ENCODE measurements at places on chromosomes 2 and 18.
A peak's percentile ranks its signal among the peaks of the same experiment; 100 is the strongest.

- no peak for DNase-seq
Observed at GRCh38 chr2:180364719-180365118, 357.6 kb upstream of the CWC22 start.

GRCh38 chr2:189951791-189952535, 110.6 kb downstream of the MSTN start:
- DNase-seq = no peak

DNA sequence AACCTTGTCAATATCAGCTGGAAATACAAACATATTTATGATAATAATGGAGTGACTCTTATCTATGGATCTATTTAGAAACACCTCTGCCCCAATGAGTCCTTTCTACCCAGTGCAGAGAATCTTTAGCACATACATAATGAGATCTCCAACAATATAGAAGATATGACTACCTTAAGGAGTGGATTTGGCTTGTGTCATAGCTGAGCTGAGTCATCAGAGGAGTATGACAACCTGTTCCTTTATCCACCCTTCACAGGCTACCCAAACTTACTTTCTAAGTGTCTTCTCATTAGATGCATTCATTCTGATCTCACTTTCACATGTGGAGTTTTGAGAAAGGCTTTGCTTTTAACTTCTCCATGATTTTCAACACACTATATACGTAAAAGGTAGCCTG, 1218.9 kb downstream of the DSC3 start:
- no peak for DNase-seq

DNA sequence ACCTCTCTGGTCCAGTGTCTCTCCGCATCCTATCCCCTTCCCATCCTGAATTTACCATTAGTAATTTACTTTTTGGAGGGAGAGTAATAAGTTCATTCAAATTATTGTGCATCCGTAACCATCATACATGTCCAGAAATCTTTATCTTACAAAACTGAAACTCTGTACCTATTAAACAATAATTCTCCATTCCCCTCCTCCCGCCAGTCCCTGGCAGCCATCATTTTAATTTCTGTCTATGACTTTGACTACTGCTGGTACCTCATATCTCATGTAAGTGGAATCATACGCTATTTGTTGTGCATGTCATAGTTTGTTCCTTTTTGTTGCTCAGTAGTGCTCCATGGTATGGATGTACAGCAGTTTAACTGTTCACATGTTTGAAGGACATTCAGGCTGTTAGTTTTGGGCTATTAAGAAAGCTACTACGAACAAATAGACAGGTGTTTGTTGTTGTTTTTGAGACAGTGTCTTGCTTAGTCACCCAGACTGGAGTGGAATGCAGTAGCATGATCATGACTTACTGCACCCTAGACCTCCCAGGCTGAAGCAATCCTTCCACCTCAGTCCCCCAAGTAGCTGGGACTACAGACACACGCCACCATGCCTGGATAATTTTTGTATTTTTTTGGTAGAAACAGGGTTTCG, 2.0 kb downstream of the LIMS1 start:
- DNase-seq = no peak

DNA sequence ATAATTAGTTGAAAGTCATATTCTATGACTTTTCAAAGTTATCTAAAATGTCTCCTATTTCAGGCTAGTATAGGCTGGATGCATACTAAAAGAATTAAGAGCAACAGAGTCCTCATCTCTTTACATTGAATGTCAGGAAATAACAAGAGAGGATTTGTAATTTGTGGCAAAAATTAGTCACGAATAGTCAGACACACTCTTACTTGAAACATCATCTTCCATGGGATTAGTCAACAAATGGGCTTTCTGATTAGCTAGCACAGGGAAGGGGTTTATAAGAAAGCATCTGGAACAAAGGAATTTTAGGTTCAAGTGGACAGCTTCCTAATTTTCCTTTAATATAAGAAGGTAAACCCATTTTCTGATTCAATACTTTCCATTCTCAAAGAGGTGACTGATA, 330.3 kb upstream of the MEX3C start:
- DNase-seq = no peak

- no peak for DNase-seq
Observed at GRCh38 chr18:57208047-57208446, 61.2 kb downstream of the BOD1L2 start.

- no peak for DNase-seq
Observed at GRCh38 chr2:207782238-207783030, 12.7 kb upstream of the FZD5 start.

- no peak for DNase-seq
Observed at GRCh38 chr2:233025706-233026105, 6.8 kb upstream of the NEU2 start.

GRCh38 chr2:12164689-12165088, 418.3 kb downstream of the LPIN1 start:
- DNase-seq = no peak

DNA sequence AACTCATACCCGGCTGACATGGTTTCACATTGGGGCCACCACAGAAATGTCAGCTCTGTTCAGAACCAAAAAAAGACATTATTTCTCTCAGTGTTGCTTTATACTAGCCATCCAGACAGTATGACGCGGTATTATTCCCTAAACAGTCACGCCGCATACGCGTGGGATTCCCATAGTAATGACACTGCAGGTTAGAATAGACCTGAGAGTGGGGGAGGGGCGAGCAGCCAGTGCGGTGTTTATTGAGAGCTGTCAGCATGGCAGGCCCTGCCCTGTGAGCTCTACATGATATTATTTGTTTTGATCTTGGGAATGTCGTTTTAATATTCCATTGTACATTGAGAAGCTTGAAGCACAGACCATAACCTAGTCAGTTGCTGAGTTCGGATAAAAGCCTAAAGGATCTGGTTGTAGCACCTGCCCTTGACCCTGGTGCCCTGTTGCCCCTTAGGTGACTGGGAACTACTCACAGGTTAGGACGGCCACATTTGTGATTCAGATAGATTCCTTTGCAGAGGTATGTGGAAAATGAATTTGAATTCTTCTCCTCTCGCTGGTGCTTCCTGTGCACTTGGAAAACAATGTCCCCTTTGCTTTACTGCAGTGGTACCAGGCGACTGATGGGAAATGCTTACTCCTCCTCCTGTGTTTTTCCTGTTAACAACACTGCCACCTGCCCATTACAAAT, 150.1 kb downstream of the ARHGAP28 start:
- DNase-seq = no peak

GRCh38 chr18:56492136-56492535, 146.3 kb downstream of the TXNL1 start:
- DNase-seq = peak; percentile 30

DNA sequence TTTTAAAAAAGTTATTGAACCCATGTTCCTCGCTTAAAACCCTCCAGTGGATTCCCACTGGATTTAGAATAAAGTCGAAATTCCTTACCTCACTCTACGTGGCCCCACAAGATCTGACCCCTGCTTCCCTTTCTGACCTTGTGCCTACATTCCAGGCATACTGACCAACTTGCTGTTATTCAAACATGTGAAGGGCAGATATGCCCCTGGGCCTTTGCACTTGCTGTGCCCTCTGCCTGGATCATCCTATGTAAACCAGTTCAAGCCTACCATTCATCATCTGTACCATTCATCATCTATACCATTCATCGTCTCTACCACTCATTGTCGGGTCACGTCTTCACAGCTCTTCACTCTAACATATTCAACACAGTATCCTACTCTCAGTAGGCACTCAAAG, 41.3 kb upstream of the LPIN2 start:
- DNase-seq = no peak

- no peak for DNase-seq
Observed at GRCh38 chr2:9097239-9097638, 93.8 kb upstream of the MBOAT2 start.

DNA sequence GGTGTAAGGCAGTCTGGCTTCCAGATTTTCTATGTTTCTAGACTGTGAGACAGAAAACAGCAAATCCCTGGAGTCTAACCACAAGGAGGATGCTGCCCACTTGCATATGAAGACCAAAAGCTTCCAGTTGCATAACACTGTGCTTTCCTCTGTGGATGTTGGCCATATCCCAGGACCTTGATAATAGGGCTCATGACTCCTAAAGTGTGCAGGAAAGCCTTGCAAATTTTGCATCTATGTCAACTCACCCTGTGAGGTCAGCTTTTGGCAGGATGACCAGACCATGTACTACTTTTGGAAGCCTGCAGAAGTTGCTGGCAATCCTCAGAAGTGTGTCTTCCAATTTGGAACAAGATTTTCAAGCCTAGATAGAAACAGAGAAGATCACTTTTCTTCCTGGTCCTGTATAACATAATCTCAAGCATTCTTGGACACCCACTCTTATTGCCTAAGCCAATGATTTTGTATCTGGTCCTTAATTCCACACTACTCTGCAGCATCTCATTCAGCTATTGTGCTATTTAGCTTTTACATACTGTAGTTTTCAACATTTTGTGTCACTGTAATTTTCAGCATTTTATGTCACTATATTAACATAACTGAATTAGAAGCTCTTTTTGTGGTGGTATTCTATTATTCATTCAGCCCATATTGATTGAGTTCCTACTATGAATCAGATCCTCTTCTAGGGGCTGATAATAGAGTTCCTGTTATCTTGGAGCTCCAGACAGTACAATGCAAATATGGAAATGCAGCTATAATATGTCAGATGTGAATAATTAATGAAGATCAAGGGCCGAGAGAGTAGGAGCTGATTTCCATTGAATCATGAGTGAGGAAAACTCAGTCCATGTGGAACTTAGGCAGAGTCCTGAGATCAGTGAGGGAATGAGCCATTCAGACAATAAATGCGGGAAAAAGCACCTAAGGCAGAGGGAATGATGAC, 85.3 kb upstream of the RAB27B start:
- no peak for DNase-seq

DNA sequence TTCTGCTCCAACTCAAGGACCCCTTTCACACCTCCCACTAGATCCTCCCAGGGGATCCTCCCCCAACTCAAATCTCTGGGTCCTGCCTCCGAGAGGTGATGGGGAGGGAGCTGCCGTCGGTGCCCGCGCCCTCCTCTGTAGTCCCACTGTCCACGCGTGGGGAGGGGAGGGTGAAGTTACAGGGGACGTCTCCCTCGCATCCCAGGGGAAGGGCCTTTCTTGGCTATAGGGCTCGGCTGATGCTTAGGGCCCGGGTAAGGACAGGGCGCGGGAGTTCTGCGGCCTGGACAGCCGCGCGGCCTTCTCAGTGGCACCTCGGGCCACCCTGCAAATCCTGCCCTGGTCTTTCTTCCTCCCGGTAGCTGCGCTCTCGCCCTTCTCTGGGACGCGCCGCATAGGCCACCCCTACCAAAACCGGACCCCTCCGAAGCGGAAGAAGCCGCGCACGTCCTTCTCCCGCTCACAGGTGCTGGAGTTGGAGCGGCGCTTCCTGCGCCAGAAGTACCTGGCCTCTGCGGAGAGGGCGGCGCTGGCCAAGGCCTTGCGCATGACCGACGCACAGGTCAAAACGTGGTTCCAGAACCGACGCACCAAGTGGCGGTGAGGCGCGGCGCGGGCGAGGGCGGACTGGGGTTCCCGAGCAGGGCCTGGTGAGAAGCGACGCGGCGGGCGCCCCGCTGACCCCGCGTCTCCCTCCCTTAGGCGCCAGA, 1.2 kb downstream of the TLX2 start:
- no peak for DNase-seq

- DNase-seq = no peak
Observed at GRCh38 chr2:172440795-172441194, 13.4 kb downstream of the ITGA6 start.

DNA sequence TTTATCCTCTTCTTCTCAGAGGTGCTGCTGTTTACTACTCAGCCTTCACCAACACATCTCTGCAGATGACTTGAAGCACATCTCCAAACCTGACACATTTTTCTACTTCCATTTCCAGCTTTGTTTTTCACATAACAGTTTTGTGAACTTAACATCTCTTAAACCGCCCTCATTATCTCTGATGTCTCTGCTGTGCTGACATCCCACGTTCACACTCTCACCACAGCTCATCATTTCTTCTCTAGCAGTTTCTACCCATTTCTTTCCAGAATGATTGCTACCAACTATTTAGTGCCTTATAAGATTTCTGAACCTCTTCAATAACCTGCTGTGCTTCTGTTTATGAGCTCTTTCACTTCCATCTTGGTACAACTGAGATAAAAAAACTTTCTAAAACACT, 238.0 kb downstream of the PTPRM start:
- DNase-seq = no peak

- peak; percentile 35 for DNase-seq
Observed at GRCh38 chr2:206993964-206994363, 54.6 kb downstream of the CPO start.

DNA sequence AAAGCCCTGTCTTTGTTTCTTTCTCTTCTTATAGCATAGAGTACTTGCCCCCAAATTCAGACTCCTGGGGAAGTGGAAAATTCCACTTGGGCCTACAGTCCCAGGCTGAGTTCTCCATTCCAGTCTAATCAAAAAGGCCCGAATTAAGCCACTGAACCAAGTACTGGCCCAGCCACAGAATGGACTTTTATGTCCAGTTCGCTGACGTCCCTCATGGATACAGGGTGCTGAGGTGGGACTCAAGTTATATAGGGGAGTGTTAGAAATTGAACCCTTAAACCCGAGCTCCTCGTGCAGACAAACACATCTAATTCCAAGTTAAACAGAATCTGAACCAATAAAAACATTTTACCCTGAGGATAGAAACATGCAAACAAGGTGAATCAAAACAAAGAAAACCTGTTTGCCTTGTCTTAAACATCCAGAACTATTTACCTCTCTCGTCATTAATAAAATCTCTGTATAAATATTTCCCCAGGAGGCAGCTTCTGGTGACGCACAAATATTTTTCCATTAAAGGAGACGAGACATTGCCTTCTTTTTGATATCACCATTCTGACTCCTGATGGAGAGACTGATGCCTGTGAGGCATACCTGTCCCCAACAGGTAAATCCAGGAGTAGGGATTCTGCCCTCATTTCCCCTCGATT, 136.8 kb upstream of the ARL4C start:
- no peak for DNase-seq

DNA sequence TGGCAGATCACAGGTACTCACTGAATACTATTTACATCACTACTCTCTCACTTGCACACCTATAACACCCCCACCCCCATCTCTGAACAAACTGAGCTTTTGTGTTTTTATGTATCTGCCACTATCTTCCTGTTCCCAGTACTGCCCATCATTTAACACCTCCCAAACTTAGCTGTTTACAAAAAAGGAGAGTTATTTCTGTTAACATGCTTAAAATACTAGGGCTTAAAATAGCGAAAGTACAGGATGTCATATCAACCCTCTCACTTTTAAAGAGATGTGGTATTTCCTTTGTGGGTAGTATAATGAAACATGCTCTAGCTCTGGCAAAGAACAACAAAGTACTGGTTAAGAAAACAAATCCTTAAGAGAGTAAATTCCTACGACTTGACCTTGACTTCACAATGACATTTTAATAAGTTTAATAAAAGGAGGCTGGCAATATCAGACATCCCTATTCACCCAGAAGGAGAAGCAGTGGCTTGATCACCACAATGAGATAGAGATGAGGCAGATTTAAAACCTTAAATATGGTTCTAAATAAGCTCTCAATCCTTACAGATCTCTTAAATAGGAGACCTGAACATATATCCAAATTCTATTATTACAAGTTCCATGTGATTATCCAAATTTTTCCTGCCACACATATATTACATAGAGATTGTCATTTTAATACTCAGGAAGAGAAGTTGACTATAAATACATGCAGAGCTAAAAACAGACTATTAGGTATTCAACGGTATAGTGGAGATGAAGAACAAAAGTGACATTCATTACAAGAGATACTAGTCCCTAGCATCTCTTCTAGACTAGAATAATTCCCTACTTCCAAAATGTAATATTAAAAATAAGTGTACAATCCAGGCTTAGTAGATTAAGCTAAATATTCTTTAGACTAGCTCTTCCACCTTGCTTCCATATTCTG, 36.9 kb downstream of the TRAK2 start:
- DNase-seq = no peak

GRCh38 chr2:202043475-202043874, 9.8 kb downstream of the FZD7 start:
- no peak for DNase-seq

GRCh38 chr2:123771928-123772632, 253.0 kb upstream of the CNTNAP5 start:
- DNase-seq = no peak
